Ovary (tissue), 10 donors: ENCODE measurements at places on chromosomes 2 and 18. TPM values are rescaled to one million over a fixed set of nuclear protein-coding genes. Genes with fewer than 3 reads are reported as not detected.

The CNPPD1 gene
- total RNA-seq = 68.2 TPM

The UGT1A5 gene
- not detected for total RNA-seq

GRCh38 chr2:30691948-30692828, 115.1 kb downstream of the CAPN13 start:
- peaks cover 12% of the 10 kb centered on the region for H3K4me1 ChIP-seq
- no peak overlapping the region for H3K27ac ChIP-seq
- no peaks in the 10 kb centered on the region for H3K36me3 ChIP-seq

- H3K27ac ChIP-seq = no peak overlapping the region
- no peaks in the 10 kb centered on the region for H3K36me3 ChIP-seq
- H3K4me1 ChIP-seq = no peaks in the 10 kb centered on the region
These were observed 1118.8 kb upstream of the ZEB2 start for GRCh38 chr2:145638675-145639074.

The C2orf15 gene
- 0.52 TPM for total RNA-seq

- no peaks in the 10 kb centered on the region for H3K36me3 ChIP-seq
- DNase-seq = no peak
- H3K4me1 ChIP-seq = no peaks in the 10 kb centered on the region
- H3K4me3 ChIP-seq = no peak overlapping the region
- no peak overlapping the region for H3K27ac ChIP-seq
- H3K27me3 ChIP-seq = no peaks in the 10 kb centered on the region
These were observed 19.2 kb downstream of the RALB start for GRCh38 chr2:120271711-120272379.

DNA sequence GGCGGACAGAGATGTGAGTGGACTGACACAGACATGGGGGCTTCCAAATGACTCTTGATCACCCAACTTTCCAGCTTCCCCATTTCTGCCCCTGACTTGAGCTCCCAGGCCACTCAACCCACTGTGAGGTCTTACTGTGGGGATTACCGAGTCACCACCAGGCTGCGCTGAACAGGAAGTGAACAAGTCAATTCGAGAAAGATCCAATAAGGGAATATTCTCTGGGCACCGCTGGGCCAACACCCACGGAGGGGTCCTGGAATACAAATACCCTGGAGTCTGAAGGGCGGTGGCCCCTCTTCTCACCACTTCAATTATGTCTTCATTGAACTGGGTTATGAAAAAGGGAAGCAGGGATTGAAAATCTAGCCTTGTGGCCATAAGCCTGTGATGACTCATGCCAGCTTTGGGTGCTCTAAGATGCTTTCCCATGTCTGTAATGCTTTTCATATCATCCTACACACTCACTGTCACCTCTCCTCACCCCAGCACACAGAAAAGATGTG, 37.7 kb downstream of the BCL11A start:
- no peak overlapping the region for H3K4me3 ChIP-seq
- no peaks in the 10 kb centered on the region for H3K36me3 ChIP-seq
- no peak overlapping the region for H3K27ac ChIP-seq

- no peak overlapping the region for H3K27ac ChIP-seq
- no peaks in the 10 kb centered on the region for H3K27me3 ChIP-seq
- H3K4me3 ChIP-seq = no peak overlapping the region
- DNase-seq = no peak
These were observed 22.8 kb upstream of the GALM start for GRCh38 chr2:38643021-38643671.

The IL18R1 gene
- total RNA-seq = 1.7 TPM

GRCh38 chr2:198630384-198630783, 826.0 kb downstream of the PLCL1 start:
- no peaks in the 10 kb centered on the region for H3K27me3 ChIP-seq
- H3K4me3 ChIP-seq = no peak overlapping the region
- H3K27ac ChIP-seq = no peak overlapping the region
- H3K36me3 ChIP-seq = no peaks in the 10 kb centered on the region
- no peaks in the 10 kb centered on the region for H3K4me1 ChIP-seq
- DNase-seq = no peak

GRCh38 chr2:235555371-235555770, 61.5 kb downstream of the AGAP1 start:
- no peak overlapping the region for H3K4me3 ChIP-seq
- H3K27ac ChIP-seq = no peak overlapping the region
- DNase-seq = no peak
- no peaks in the 10 kb centered on the region for H3K27me3 ChIP-seq
- H3K4me1 ChIP-seq = peaks cover 15% of the 10 kb centered on the region

The DRC1 gene
- total RNA-seq = not detected

- H3K4me1 ChIP-seq = peaks cover 4% of the 10 kb centered on the region
- no peaks in the 10 kb centered on the region for H3K27me3 ChIP-seq
- H3K27ac ChIP-seq = no peak overlapping the region
- no peaks in the 10 kb centered on the region for H3K36me3 ChIP-seq
- DNase-seq = peak; percentile 37
These were observed 181.9 kb downstream of the MREG start for GRCh38 chr2:215831296-215831913.

DNA sequence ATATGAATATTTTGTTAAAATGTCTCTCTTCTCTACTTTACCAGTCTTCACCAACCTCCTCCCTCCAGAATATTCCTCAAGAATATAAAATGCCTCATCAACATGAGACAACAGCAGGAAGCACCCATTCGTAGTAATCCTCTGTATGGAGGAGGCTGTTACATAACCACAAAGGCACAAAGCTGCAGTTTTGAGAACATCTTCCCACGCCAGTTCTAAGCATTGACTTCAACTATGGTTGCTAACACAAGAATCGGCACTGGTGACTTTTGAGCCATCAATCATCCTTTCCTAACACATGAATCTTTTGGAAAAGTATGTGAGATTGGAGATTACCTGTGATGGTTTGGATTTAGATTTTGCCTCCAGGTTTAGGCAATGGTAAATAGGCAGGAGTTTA, 54.9 kb upstream of the CYP1B1 start:
- no peak overlapping the region for H3K27ac ChIP-seq
- H3K4me1 ChIP-seq = no peaks in the 10 kb centered on the region
- no peaks in the 10 kb centered on the region for H3K27me3 ChIP-seq
- no peak overlapping the region for H3K4me3 ChIP-seq

GRCh38 chr18:9683418-9684396, 24.4 kb upstream of the RAB31 start:
- H3K4me3 ChIP-seq = no peak overlapping the region
- peaks cover 11% of the 10 kb centered on the region for H3K4me1 ChIP-seq
- peak; percentile 52 for DNase-seq
- H3K27ac ChIP-seq = peak overlapping the region; percentile 87
- H3K36me3 ChIP-seq = no peaks in the 10 kb centered on the region

The SCN9A gene
- 1.3 TPM for total RNA-seq

DNA sequence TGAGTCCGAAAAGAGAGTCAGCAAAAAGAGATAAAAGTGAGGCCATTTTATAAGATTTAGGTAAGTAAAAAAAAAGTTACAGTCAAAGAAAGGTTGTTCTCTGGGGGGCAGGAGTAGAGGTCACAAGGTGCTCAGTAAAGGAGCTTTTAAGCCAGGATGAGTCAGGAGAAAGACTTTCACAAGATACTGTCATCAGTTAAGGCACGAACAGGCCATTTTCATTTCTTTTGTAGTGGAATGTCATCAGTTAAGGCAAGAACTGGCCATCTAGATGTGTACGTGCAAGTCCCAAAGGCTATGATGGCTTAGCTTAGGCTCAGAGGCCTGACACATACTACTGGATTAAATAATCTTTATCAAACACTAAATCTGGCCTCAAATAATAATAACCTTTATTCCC, 1207.3 kb upstream of the FAM98A start:
- no peaks in the 10 kb centered on the region for H3K36me3 ChIP-seq
- H3K4me3 ChIP-seq = no peak overlapping the region
- H3K27ac ChIP-seq = no peak overlapping the region

DNA sequence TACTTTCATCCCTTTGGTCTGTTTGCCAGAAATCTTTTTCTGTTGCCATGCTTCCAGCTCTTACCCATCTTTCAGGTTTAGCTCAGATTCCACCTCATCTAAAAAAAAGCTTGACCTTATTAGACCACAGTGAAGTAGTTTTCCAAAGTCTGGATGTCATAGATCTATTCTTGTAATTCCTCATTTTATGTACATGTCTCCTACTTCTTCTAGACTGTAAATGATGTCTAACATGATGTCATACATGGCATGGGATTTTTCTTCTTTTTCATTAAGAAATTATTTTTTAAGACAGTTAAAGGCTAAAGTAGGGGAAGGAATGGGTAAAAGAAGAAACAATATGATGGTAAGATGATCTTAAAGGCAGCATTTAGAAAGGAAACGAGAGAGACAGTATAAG, 11.3 kb downstream of the GLS start:
- DNase-seq = no peak
- H3K27me3 ChIP-seq = no peaks in the 10 kb centered on the region
- no peaks in the 10 kb centered on the region for H3K4me1 ChIP-seq
